ENCODE measurements at places on chromosomes 16 and 17.

DNA sequence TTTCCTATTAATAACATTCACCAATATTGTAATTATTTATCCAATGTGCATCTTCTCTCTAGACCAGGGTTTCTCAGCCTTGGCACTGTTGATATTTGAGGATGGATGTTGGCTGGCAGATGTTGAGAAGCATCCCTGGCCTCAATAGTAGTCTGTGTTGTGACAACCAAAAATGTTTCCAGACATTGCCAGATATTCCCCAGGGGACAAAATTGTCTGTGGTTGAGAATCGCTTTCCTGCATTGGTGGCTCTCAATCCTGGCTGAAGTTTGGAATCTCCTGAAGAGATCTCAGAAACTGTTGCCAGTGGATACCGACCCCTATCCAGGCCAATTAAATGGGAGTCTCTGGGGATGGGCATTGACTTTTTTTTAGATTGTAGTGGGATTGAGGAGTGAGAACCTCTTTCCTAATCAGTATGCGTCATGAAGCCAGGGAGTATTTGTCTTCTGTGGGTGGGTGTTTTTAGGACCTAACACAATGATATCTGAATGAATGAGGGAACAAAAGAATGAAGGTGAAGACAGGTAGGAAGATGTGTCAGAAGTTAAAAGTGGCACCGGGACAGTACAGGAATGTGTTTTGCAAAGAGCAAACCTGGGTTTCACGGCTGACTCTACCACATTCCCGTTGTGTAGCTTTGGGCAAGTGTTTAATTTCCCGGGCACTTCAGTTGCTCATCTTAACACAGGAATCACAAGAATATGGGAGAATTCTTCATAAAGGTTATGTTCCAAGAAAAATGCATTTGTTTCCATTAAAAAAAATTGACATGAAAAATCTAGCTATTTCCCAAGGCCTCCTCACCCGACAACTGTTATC is 24.3 kb downstream of the HSD17B2 start:
- no peak for DNase-seq

- DNase-seq, result no peak
Observed at GRCh38 chr16:9885467-9885866, 296.8 kb downstream of the GRIN2A start.

DNA sequence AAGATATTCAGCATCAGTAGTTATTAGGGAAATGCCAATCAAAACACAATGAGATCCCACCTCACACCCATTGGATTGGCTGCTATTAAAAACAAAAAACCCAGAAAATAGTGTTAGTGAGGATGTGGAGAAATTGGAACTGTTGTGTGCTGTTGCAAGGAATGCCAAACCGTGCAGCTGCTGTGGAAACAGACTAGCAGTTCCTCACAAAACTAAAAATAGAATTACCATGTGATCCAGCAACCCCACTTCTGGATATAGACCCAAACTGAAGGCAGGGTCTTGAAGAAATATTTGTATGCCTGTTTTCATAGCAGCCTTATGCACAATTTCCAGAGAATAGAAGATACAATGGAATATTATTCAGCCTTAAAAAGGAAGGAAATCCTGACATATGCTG is 46.0 kb downstream of the FOXK2 start:
- no peak for DNase-seq

DNA sequence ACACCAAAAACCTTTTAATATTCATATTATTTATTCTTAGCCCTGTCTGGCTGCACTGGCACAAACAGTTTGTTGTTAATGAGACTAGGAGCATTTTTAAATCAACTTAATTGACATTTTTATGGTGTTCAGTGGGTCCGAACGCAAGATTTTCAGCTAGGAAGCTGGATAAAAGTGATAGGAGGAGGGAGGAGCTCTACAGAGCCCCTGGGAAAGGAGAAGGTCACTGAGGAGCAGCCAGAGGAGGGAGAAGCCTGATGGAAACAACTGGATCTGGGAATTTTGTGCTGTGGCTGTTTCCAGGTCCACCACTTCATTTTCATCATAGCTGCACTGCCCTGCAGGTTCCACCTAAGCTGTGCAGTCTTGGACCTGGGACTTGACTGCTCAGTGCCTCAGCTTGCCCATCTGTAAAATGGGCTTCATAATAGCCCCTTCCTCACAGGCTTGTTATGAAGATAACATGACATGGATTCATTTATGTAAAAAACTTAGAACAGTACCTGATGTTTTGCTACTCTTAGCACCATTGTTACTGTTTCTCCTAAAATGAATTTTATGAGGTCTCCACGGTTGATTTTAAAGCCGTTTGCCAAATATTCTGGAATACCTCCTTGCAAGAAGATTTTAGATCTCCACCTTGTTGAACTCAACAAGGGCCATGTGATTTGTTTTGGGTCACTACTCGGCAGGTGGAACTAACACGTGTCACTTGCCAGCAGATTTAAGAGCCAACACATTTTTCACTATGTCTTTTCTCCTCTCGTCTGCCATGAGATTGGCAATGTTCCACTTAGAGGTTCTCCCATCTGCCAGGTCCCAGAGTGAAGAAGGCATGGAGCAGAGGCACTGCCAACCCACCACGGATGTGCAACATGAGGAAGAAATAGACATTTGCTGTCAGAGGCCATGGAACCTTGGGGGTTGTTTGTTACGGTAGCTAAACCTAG is 18.7 kb upstream of the GRIN2A start:
- no peak for DNase-seq

- DNase-seq, result peak; percentile 75
Observed at GRCh38 chr17:77332034-77332971, 191.5 kb downstream of the SEC14L1 start.

GRCh38 chr16:54288030-54288834 is 1.6 kb upstream of the IRX3 start:
- DNase-seq, result no peak

DNA sequence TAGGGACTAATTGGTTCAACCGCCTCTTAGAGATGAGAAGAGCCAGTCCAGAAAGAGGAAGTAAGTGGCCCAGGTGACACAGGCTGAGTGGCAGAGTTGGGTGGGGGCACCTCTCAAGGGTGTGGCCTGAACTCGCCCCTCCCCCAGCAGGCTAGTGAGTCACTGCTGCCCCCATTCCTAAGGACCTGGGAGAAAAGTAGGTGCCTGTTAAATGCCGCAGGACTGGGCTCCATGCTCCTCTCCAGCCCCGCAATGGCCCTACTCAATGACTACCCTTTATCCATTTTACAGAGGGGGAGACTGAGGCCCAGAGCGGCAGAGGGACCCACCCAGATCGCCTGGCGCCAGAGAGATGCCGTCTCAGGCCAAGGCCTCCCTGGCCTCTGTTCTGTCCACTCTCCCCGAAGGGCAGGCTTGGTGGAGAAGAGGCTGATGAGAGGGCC is 8.1 kb downstream of the TMEM235 start:
- no peak for DNase-seq

- DNase-seq, result no peak
Observed at GRCh38 chr17:28097901-28098300, 55.4 kb downstream of the NLK start.

DNA sequence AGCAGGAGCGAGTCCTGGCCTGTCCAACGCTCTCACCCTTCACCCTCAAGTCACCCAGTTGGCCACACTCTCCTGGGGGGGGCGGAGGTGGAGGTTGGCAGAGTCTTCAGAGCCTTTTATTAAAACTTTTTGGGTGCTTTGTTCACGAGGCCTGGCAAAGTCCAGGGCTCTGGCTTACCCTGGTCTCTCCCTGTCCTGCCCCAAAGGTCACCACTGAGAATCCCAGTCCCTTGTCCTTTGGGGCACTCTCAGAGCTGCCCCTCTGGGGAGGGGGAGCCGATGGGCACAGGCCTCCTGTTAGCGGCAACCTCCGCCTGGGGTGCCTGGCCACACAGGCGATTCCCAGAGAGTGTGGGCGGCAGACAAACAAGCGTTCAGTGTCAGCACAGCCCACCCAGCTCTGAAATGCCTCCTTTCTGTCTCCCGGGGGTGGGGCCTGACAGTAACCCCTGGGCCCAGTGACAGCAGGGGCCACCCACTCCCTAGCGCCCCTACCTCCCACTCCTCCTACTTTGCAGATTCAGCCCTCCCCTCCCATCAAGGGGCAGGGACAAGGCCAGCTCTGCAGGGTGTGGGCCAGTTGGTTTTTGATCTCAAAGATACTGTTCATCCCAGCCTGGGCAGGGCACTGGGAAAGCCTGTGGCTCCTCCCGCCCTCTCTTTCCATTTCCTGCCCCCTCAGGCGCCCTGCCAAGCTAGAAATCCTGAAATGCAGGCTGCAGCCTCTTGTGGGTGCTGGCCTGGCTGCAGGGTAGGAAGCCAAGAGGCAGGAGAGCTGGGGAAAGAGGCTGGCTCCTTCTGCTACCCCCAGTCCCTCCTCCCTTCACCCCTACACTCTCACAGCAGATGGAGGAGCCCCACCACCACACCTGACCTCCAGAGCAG is 36.6 kb upstream of the EMP2 start:
- no peak for DNase-seq

DNA sequence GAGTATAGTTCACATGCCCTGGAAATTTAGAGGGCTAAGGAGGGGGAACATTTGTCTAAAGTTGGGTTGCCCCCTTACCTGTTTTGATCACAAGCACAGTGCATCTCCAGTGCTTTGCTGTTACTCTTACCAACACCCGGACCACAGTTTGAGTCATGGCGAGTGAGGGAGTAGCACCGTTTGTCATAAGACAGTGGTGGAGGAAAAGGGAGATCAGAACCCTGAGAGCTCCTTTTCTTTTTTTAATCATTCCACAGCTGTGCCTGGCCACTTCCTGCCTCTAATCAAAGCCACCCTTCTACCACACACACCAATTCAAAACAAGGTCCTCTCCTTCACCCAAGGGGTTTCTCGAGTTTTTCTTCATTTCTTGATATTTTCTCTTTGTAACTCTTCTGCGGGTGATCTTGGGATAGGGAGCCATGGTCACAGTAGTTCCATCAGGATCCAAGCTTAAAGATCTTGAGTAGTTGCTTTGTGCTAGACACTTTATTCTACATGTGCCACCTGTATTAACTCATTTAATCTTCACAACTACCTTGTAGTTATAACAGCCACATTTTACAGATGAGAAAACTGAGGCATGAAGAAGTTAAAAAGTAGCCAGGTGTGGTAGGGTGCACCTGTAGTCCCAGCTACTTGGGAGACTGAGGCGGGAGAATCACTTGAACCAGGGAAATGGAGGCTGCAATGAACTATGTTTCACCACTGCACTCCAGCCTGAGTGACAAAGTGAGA is 5.0 kb upstream of the MYL4 start:
- DNase-seq, result peak; percentile 77

- no peak for DNase-seq
Observed at GRCh38 chr17:52079496-52079895, 79.0 kb downstream of the CA10 start.
